ENCODE measurements at places on chromosomes 11 and 22. TPM values are rescaled to one million over a fixed set of nuclear protein-coding genes. Genes with fewer than 3 reads are reported as not detected.

The SMC1B gene
- 0.05 TPM for total RNA-seq

The USP47 gene
- total RNA-seq = 32.8 TPM

The PARVG gene
- total RNA-seq = not detected

The THY1 gene
- total RNA-seq = 14.7 TPM

The BATF2 gene
- 0.65 TPM for total RNA-seq

Measured in A549 treated with dexamethasone at 1 μM for 4 hours (cell line).